ENCODE measurements at places on chromosomes 11 and 22.

- DNase-seq: no peak
Measured at GRCh38 chr22:36117053-36117554, 43.5 kb downstream of the APOL3 start.

DNA sequence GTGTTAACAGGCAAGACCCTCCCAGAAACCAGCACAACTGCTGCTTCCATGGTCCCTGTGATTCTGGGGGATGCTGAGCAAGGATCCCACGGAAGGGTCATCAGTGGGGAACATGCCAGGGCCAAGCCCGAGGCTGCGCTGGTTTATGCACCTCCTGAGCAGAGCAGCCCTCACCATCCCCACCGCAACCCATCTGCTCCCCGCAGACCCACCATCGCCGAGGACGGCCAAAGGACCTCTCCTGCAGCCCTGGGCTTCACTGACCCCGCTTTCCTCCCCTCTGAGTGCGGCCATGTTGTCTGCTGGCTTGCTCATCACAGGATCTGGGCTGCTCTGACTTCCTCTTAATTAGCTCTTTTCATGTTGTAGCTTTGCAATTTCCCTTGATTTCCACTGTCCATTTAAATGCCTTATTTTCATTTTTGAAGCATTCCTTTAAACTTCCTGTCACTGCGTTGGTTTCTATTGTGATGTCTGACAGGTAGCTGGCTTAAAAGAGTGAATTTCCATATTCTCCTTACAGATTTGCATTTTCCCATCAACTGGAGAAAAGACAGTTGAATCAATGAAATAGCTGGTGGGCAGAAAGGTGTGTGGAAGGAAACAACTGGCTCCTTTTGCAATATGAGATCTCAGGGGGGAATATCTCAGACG, 14.9 kb downstream of the TP53AIP1 start:
- DNase-seq: no peak

GRCh38 chr22:50473855-50474671, 772 bp downstream of the SBF1 start:
- no peak for DNase-seq

DNA sequence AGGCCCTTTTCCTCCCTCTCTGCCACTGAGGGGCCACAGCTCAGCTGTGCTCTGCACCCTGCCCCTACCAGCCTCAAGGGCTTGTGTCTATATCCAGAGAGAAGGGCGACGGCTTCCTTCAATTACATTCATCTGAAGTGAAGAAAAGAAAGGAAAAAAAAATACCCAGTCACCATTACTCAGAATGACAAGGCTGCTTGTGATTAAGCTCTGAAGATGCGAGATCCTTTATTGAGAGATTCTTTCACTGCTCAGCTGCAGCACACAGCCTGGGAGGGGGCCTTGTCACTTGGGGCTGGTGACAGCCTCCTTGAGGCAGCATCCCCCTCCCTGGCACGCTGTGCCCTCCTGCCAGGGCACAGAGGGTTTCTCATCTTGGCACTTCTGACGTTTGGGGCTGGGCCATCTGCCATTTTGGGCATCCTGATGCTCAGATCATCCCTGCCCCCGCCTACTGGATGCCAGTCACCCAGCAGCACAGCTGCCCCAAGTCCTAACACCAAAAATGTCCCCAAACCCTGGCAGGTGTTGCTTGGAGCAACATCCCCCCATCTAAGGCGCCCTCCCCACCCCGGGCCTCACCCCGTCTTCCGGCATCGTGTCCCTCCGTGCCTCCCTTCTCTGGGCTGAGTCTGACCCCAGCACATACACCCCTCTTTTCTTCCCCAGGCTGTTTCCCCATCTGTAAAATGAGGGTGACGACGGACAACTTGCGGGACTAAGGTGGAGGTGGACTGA, 1394.7 kb downstream of the BRD1 start:
- no peak for DNase-seq

DNA sequence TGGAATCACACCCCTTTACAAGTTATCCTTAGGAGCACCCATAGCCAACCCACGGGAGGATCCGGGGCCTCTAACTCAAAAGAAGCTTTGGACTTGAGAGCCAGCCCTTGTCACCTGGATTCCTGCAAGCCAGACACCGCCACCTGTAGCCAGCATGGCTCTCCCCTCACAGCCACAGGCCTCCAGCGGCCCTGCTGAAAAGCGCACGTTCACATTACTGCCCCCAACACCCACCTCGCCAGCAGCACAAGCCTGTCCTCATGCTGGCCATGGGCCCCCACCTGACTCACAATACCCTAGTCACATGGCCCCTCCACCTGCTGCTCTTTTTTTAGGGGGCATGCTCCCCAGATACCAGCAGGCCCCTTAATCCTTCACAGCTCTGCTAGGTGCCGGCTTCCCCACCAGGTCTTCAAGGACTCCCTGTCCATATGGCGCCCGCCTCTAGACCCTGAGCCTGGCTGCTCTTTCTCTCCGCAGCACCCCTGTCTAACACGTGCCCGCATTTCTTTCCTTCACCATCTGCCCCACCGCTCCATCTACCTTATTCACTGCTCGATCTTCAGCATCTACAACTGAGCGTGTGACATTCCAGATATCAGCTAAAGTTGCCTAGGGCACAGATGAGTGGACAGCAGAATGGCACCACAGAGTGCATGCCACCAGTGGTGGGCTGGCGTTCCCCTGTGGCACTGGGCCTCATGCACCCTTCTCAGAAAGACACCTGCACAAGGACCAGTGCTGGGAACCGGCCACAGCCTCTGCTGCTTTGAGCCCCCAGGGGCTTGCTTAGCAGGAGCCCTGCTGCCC, 6.6 kb downstream of the CARS1 start:
- no peak for DNase-seq

DNA sequence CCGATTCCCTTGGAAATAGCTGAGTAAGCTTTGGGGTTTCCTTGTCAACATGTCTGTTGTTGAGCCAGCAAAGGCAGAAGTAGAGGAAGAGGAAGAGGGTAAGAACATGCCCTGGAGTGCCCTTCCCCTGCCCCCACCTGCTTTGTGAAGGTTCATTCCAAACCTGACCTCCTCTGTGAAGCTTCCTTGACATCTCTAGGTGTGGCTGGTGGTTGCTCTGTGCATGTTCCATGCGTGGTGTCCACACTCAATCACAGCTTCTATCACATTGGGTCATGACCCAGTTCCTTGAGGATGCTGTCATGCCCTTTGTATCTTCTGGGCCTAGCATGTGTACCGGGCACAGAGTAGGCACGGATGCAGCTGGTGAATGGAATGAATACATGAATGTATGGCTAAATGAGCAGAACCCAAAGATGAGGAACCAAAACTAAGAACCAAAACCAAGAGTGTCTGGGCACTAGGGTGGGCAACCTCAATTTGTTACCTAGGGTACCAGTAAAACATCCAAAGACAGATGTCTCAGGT, 23.7 kb upstream of the FXYD6 start:
- no peak for DNase-seq

GRCh38 chr22:47126344-47126811, 363.9 kb downstream of the TBC1D22A start:
- no peak for DNase-seq

DNA sequence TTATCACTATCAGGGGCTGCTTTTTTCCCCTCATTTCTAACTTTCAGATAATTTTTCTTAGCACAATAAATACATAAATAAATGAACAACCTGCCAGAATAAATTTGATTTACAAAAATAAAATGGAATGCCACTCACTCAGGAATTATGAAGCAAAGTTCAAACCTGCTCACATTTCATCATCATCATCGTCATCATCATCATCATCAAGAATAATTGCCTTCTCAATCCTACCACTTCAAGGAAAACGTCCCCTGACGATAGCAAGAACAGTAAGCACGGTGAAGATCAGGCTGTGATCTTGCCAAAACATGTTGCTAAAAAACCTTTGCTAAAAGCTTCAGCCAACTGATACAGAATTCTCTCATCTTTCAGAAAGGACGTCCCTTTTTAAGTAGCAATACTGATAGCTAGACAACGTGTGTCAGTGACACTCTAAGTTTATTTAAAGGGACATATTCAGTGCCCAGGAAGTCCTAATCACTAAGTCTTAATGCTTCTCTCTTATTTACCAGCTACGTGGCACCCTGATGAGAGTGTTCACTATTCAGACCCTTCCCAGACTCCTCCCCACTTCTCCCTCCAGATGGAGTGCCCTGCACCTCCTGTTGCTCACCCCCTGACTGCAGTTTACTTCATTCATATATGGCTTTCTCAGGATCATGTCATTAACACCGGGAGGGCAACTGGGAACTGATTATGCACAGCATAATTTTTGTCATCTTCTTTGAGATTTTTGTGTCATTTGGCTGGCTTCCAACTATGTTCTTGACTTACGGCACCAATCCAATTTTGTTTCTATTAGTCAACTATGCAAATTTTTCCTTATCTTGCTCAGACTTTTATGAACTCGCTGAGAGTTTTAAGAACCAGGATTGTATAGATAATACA, 200.1 kb upstream of the GUCY1A2 start:
- no peak for DNase-seq

- no peak for DNase-seq
Measured at GRCh38 chr11:35622070-35622469, 3.8 kb downstream of the FJX1 start.

- peak; percentile 31 for DNase-seq
Measured at GRCh38 chr11:3947061-3947460, 91.6 kb downstream of the STIM1 start.

DNA sequence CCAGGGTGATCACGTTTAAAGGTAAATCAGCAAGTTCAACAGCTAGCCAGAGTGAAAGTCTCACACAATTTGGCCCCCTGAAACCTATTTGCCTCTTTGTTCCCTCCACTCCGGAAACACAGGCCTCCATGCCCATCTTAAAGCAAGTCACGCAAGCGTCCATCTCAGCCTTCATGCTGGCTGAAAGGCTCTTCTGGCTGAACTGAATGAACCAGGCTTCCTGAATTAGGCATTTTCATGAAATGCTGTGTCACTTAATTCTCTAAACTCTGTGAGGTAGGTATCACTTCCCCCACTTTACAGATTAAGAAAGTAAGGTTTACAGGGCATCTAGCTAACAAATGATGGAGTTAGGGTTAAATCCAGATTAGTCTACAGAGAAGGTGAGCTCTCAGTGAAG, 1.4 kb downstream of the SLC25A17 start:
- DNase-seq: no peak

GRCh38 chr22:29256606-29257325, 11.0 kb downstream of the RHBDD3 start:
- no peak for DNase-seq

DNA sequence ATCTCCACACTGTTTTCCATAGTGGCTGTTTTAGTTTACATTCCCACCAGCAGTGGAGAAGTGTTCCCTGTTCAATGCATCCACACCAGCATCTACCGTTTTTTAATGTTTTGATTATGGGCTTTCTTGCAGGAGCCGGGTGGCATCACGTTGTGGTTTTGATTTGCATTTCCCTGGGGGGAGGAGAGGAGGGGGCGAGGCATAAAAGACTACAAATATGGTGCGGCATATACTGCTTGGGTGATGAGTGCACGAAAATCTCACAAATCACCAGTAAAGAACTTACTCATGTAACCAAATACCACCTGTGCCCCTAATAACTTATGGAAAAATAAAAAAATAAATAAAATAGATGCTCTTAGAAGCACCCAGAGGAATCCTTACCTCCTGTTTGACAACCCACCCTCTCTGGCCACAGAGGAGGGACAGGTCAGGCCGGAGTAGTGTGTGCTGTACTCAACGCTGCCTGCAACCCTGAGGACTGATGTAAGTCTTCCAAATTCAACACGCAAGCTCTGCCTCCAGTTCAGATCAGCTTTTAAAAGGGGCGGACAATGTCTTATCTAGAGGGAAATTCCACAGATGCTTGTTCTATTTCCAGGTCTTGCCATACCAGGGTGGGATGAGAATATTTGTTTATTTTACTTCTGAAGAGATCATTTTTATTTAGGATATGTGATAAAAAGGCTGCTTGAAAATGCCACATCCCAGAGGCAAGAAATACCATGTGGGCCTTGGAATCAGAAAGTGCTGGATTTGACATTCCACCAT, 329.6 kb upstream of the B3GAT1 start:
- DNase-seq: no peak

DNA sequence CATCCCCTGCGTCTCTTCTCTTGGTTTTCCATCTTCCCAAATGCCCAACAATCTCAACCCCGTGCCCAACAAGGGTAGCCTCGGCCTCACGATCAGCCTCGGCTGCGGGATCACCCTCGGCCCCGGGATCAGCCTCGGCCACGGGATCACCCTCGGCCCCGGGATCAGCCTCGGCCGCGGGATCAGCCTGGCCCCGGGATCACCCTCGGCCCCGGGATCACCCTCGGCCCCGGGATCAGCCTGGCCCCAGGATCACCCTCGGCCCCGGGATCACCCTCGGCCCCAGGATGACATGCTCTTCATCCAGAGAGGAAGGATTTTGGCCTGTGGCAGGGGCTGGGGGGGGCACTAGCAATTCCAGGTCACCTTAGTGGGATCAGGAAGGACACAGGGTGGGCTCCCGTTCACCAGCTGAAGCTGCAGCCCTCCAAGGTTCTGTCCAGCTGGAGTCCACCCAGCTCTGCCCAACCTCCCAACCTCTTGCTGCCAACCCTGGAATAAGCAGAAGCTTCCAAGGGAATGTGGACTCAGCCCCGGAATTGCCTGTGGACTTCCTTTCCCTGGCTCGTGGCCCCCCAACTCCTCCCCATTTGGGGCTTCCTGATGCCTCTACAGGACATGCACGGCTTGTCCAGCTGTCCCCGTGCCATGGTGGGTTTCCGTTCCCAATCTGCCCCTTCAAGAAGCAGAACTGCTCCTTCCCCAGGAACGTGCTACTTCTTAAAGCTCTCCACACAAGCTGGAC, 6.2 kb downstream of the ALG12 start:
- DNase-seq: no peak

DNA sequence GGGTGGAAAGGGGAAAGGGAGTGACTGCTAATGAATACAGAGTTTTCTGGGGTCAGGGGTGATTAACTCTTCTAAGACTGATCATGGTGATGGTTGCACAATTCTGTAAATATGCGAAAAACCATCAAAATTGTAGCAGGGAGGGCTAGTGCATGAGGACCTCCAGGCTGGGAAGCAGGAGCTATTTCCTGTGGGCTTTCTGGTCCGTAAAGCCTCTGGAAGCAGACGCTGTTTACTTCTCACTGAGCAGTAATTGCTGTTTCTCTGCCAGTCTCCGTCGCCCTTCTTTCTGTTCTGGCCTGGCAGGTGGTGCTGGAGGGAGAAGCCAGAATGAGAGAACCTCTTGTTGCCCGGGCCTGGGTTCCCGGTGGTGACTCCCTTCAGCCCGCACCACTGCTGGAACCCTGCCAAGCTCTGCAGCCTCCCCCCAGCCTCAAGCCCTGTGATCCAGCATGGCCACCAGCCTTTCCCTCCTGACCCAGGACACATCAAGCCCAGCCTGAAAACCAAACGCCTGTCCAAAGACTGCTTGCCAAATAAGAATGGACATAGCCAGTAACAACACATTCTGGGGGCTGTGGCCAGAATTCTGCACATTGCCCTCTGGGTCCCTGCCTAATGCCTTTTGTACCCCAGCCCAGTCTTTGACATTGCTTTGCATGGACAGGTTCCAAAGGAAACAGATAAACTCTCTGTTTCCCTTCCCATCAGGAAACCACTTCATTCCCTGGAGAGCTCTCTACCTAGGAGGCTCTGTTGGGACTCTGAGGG, 201.0 kb upstream of the NAV2 start:
- DNase-seq: no peak

Measured in activated effector memory CD4-positive, alpha-beta T cell treated with Interleukin-2 at 50 U/mL for 16 hours (primary cell).